ENCODE measurements at places on chromosomes 7 and 10.

DNA sequence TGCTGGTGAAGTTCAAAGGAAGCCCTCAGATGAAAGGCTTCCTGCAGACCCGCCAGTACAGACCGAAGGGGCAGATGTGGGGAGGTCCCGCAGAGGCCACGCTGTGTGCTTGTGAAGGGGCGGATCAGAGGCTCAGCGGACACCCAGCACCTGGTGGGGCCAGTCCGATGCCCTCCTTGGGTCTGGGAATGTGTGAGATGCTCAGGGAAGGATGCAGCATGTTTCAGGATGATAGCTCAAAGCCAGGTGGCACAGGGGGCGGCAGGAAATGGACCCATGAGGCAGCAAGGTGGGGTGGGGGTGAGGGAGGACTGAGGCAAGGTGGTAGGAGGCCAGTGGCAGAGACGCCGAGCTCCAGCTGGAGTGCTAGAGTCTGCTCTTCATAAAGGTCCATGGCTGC, 27.9 kb upstream of the HSPA12A start:
- DNase-seq, result no peak

DNA sequence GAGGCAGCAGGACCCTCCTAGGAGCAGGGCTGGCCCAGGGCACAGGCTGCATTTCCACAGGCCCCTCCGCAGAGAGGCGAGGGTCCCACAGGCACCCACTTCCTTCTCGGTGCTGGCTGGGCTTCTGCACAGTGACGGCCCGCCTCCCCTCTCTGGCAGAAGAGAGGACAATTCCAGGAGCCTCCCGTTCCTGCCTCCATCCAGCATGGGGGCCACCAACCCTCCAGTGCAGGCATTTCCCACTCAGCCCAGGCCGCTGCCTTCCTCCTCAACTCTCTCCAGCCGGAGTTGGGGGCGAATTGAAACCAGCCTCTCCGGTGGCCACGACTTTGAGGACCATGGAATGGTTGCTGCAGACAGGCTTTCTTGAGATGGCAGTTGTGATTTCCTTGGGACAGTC, 125.0 kb upstream of the PPP2R2D start:
- DNase-seq, result no peak

DNA sequence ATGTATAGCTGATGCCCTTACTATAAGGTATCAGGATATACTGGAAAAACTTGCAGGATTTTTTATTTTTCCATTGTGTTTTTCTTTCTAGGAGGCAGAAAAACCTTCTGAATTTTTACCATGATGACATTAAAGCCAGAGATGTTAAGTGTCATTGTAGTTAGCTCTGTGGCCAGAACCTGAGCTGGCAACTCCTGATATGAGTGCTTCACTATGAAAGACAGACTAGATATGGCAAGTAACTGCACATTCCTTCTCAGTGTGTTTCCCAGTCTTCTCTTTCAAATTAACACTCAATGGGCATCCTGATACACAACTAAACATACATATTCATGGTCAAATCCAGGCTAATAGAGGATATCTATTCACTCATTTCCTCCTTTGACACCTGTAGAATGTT, 166.2 kb downstream of the CTTNBP2 start:
- DNase-seq, result no peak

DNA sequence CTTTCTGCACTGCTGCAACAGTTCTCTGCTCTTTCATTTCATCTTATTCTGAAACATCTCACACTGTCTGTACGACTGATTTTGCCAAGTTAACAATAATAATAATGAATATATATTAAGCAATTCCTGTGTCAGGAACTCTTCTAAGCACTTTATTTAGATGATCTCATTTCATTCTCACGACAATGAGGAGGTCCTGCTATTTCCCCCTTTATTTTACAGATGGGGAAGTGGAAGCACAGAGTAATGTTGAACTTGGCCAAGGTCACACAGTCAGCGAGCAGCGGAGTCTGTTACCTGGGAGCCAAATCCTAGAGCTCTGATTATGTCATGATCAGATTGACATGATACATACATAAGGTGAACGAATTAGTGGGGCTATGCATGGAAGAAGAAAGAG, 5.8 kb downstream of the MRC1 start:
- DNase-seq, result no peak

DNA sequence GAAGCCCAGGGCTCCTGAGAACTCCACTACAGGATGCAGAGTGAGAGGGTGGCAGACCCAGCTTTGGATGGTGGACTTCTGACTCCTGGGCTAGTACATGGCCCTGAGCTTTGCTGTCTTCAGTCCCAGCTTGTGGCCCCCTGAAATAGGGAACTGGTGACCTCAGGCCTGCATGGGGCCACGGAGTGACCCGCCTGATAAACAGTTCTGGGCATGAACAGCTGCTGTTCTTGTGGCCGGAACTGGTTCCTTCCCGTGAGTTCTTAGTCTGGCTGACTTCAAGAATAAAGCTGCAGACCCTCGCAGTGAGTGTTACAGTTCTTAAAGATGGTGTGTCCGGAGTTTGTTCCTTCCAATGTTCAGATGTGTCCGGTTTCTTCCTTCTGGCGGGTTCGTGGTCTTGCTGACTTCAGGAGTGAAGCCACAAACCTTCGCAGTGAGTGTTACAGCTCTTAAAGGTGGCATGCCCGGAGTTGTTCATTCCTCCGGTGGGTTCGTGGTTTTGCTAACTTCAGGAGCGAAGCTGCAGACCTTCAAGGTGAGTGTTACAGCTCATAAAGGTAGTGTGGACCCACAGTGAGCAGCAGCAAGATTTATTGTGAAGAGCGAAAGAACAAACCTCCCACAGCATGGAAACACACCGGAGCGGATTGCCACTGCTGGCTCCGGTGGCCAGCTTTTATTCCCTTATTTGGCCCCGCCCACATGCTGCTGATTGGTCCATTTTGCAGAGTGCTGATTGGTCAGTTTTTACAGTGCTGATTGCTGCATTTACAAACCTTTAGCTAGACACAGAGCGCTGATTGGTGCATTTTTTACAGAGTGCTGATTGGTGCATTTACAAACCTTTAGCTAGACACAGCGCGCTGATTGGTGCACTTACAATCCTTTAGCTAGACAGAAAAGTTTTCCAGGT, 268.0 kb downstream of the ZEB1 start:
- no peak for DNase-seq

DNA sequence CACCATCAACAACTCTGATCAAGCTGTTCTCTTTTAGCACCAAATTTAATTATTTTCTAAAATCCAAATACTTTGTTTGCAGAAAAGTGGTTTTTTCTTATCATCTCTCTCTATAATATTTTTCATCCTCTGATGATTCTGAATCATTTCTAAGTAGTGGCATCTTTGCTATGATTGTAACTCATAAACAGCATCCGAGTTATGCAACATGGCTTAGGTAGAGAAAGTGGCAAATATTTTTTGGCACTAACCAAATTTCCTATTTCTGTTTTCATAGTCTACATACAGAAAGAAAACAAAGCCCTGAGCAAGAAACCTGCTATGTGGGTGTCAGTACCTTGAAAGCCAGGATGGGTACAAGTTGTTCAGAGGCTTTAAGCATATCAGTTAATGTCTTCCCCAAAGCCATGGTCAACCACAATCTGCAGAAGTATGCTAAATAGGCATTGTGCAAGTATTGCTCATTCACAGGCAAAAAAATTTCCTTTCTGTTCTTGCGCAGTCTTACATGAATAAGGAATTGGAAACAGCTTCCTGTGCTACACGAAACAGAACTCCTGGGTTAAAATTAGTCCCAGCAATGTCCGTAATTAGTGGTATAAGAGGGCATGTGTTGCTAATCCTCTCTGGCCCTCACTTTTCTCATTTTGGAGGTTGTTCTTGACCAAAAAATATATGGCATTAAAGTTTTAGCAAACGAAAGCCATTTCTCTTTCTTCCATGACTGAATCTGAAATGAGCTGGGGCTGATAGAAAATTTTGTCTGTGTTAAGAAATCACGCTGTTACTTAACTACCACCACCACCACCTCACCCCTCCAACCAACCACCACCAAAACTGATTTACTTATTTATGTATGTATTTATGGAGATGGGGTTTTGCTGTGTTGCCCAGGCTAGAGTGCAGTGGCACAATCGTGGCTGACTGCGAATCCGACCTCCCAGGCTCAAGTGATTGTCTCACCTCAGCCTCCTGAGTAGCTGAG, 325.6 kb upstream of the MAGI2 start:
- DNase-seq, result no peak

- no peak for DNase-seq
These were observed 35.5 kb upstream of the CALN1 start for GRCh38 chr7:72447465-72448204.

DNA sequence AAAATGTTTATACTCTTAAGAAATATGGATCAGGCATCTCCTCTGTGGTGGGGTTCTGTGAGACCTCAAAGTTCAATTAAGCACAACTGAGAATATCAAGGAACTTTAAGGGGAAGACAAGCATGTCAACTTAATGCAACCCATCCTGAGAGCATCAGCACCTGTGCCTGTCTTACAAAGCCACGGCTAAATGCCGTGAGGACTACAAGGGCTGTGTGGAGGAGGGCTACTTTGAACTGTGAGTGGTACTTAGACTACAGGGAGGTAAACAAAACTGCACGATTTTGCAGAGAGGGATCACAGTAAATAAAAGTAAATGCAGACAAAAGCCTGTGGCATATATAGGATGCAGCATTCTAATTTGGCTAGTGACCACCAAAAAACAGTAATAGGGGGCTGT, 139.1 kb downstream of the ATE1 start:
- no peak for DNase-seq

DNA sequence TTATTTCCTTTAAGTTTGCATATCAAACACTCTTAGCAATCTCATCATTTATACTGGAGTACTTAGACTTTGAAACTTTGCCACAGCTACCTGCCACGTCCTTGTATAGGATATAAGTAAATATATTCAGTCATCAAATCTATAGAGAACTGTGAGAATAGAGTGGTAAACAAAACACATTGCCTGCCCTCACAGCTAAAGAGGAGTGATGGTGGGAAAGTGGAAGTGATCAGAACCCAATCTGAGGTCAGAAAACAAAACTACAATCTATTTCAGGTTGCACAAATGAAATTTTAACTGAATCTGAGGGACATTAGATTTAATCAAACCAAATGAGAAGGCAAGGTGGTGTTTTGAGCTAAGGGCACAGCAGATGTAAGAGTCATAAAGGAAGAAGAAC, 74.8 kb downstream of the ZEB1 start:
- DNase-seq, result no peak

DNA sequence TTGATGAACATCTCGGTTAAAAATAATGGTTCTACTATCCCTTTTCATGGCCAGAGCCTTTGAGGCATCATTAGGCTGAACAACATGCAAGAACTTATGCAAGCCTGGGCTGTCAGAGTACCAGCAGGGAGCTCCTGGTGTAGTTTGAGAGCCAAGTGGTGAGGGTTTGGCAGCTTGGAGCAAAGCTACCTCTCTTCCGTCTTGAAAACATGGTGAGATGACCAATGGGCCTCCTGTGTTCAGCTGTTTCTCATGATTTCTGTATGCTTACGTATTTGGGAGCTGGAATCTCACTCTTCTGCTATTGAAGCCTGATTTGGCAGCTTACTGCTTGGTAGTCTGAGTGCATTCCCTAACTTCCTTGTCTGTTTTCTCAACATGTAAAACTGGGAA, 150.4 kb downstream of the CXCL12 start:
- no peak for DNase-seq

DNA sequence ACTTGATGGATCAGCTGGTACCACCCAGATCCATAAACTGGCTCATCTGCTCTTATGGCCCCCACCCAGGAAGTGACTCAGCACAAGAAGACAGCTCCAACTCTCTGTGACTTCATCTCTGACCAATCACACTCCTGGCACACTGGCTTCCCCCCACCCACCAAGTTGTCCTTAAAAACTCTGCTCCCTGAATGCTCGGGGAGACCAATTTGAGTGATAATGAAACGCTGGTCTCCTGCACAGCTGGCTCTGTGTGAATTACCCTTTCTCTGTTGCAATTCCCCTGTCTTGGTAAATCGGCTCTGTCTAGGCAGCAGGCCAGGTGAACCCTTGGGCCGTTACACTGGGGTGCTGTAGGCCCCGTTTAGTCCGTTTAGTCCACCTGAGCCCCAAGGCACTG, 23.4 kb upstream of the BNIP3 start:
- DNase-seq, result no peak

DNA sequence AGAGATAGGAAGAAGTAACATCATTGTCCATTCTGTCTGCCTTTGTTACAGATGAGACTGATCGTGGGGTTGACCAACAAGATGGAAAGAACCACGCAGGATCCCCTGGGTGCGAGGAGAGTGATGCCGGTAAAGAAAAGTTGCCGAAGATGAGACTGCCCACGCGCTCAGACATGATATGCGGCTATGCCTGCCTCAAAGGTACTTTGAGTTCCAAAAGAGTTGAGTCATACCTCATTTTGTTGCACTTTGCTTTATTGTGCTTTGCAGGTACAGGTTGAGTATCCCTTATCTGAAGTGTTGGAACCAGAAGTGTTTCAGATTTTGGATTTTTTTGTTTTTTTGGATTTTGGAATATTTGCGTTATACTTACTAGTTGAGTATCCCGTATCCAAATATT, 12.2 kb upstream of the CLCN1 start:
- no peak for DNase-seq

DNA sequence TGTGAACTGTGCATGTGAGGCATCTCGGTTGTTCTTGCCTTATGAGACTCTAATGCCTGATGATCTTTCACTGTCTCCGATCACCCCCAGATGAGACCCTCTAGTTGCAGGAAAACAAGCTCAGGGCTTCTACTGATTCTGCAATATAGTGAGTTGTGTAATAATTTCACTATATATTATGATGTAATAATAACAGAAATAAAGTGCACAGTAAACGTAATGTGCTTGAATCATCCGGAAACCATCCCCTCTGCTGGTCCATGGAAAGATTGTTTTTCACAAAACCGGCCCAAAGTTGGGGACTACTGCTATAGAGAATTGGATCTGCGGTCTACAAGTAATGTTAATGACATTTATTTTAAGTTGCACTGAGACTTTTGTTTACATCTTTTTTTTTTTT, 126.7 kb downstream of the TPST1 start:
- no peak for DNase-seq

GRCh38 chr10:74855027-74855426, 28.6 kb downstream of the KAT6B start:
- no peak for DNase-seq

GRCh38 chr7:150335108-150335773, 6.2 kb downstream of the RARRES2 start:
- no peak for DNase-seq

DNA sequence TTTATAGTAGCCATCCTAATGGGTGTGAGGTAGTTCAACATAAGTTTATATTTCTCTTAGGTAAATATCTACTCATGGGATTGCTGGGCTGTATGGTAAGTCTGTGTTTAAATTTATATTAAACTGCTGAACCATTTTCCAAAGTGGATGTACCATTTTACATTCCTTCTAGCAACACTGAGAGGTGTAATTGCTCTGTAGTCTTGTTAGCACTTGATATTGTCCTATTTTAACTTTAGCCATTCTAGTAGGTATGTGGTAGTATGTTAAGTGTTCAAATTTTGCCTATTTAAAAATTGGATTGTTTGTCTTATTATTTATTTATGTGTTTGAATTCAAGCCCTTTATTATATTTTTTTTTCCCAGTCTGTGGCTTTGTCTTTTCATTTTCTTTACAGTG, 2.6 kb upstream of the HPS1 start:
- DNase-seq, result no peak
